ENCODE measurements at places on chromosomes 4 and X.

DNA sequence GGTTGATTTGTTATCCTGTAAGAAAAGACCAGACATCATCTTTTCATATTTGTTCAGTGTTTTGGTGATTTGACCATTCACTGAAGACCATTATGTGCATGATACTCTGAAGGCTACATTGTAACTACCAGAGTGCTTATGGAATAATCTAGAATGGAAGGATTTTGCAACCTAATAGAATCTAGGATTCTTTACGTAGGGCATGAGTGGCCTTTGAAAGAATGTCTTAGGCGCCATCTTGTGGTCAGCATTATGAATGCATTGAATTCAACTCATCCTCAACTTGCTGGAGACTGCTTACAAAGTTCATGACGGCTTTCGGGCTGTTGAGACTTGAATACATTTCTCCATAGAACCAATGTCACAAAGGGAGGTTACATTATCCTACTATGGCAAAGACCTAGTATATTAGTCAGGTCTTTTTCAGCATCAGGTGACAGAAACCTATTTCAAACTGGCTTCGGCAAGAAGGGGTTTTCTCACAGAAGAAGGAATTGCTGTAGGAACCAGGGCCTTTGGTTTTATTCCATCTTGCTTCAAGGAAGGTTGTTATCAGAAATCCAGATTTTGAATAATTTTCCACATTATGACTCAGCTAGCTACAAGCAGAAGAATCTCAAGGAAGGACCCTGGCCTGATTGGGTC lies 104.1 kb downstream of the GPAT3 start:
- peak; percentile 40 for DNase-seq

- DNase-seq, result no peak
These were observed 27.1 kb downstream of the CD99L2 start for GRCh38 chrX:150871341-150871811.

DNA sequence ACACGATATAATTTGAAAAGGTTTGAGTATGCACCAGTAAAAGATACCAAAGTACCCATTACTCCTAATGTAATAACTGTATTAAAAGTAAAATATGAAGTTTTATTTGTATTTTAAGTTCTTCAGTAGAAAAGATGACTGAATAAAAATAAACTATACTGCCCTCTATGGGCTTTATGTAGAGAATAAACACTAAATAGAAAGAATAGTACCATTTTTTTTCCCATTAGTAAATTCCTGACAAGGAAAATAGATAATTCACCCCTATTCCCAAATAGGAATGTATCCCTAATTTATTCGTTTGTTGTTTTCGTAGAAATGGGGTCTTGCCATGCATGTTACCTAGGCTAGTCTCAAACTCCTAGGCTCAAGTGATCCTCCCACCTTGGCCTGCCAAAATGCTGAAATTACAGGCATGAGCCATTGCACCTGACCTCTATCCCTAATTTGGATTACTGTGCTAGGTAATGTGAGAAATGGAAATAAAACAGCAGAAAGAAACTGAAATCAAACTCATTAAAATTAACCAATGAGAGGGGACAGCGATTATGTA lies 73.6 kb upstream of the COX18 start:
- DNase-seq, result no peak

GRCh38 chr4:16230308-16230707 lies 4.0 kb upstream of the TAPT1 start:
- DNase-seq, result no peak

DNA sequence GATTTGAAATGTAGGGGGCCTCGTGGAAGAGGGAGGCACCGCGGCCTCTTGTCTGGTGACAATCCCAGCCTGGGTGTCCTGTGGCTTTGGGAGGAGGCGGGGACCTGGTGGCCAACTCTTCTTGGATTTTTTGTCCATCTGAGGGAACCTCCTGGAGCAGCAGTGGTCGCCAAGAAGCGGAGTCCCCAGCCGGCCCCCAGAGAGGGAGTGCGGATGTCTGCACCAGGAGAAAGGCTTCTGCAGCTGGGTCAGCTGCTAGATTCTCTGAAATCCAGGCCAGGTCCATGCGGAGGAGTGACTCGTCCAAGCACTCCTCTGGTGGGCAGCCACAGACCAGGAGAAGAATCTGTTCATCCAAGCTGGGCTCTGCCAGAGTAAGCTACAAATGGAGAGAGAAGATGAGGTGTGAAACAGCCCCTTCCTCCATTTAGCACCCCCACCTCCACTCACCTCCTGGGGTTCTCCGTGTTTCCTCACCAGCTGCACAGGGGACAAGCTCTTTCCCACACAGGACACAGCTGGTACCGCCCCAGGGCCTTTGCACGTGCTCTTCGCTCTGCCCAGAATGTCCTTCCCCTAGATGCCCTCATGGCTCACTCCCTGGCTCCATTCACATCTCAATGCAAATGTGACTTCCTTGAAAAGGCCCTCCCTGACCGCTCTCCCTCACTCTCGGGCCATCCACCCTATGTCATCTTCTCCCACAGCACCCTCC lies 27.6 kb downstream of the C4orf50 start:
- DNase-seq, result no peak

- DNase-seq, result no peak
These were observed 83.9 kb upstream of the NWD2 start for GRCh38 chr4:37160653-37161052.

DNA sequence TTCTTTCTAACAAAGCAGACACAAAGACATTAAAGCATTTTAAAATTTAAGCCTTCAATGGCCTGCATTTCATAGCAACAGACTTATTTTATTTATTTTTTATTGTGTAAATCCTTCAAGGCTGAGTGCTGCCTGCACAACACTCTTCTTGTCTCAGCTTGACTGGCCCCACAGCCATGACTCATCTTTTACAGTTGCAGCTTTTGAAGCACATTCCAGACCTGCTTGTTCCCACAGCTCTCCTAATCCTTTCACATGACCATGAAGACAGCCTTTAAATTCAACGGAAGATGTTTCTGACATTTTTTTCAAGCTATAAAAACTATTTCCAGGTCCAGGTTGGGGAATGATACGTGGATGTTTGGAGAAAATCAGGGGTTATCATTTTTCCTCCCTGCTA lies 276.9 kb upstream of the TACR3 start:
- DNase-seq, result no peak

GRCh38 chr4:102527695-102528283 lies 26.6 kb downstream of the NFKB1 start:
- no peak for DNase-seq
